Stimulated activated CD8-positive, alpha-beta memory T cell treated with anti-CD3 and anti-CD28 coated beads, Interleukin-15, amount 100 ng/mL, for 4 hours (primary cell): ENCODE measurements at places on chromosomes 1 and 21.

- DNase-seq, result no peak
These were observed 52.7 kb upstream of the ATP5PO start for GRCh38 chr21:33968080-33968994.

- no peak for DNase-seq
These were observed 94.6 kb downstream of the LRRC7 start for GRCh38 chr1:69662321-69662720.

- DNase-seq, result no peak
These were observed 169.7 kb downstream of the TOMM20 start for GRCh38 chr1:234958706-234959657.

DNA sequence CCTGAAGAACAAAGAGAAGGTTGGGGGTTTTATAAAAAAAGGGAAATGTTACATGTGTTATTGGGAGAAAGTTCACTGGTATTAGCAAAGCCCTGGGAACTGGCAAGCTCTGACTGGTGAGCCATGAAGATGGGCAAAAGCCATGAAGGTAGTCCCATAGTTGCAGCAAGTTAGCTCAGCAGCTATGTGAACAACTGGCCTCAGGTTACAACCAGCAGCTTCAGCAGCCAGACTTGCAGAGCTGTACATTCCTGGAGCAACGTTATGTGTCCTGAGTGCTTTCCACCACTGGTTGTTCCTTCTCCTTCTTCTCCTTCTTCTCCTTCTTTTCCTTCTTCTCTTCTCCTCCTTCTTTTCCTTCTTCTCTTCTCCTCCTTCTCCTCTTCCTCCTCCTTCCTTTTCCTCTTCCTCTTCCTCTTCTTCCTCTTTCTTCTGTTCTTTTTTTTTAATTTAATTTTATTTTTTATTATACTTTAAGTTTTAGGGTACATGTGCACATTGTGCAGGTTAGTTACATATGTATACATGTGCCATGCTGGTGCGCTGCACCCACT, 56.1 kb upstream of the TLR5 start:
- DNase-seq, result no peak

DNA sequence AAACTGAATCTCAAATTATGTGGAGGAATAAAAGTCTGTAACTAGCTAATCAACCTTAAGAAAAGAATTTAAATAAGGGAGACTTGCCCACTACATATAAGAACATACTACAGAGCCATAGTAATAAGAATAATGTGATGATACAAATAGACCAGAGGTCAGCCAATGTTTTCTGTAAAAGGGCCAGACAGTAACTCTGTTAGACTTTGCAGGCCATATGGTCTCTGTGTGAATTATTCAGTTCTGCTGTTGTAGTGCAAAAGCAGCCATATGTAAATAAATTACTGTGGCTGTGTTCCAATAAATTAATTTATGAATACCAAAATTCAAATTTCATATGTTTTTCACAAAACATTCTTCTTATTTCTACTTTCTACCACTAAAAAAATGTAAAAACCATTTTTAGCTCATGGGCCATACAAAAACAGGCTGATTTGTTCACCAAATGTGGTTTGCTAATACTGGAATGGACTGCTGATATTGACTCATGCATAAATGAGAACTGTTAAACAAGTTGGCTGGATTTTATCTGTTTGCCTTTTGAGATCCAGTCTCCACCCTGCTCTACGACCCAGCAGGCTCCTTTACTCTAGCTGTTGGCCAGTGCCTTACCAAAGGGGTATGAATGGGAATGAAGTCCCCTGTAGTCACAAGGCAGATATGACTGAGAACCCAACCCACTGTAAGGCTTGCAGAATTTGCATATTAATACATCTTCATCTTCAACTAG, 98.2 kb upstream of the ZNHIT6 start:
- no peak for DNase-seq

DNA sequence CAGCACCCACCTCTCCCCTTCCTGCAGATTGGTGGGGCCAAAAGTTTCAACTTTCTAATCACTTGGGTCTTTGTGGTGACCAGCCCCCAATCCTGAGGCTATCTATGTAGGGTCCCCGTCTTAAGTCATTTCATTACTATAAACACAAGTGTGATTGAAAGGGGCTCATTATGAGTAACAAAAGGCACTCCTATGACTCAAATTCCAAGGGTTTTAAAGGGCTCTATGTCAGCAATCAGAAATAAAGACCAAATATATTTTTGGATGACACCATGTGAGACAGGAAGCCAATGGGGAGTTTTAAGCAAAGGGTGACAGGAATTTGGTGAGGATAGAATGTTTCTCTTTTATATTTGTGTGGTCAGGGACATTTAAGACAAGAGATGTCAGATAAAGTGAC, 6.2 kb downstream of the ERO1B start:
- DNase-seq, result no peak

DNA sequence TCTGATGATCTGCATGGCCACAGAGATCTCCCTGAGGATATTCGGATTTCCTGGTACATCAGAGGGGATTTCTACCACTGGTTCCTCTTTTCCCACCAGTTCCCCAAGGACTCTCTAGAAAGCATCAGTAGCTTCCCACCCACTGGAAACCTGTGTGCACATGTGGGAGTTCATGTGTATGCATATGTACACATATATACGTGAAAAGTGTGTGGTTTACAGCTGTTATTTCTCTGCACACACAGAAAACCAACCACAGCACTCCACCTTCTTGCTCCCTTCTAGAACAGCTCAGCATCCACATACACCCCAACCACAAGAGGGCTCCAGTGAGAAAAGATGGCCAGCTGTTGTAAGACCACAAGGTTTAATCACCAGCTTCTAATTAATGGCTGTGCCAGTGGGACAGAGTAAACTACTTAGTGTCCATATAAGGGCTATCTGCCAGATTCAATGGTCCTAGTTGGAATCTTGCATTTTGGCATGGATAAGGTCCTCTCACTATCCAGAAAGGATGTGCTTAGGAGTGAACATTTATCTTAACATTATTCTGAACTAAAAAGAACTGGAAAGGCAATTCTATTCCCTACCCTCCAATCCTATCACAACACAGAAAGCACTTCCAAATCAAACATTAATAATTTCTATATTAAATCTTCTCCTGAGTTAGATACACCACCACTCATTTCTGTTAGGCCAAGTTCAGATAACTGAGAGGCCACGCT, 24.1 kb downstream of the GPR3 start:
- no peak for DNase-seq

- no peak for DNase-seq
These were observed 30.2 kb downstream of the SRRM1 start for GRCh38 chr1:24673341-24673740.
